Activated T-cell treated with anti-CD3 and anti-CD28 coated beads, Interleukin-2, amount 50 U/mL, for 48 hours (primary cell): ENCODE measurements at places on chromosomes 5 and 9.

GRCh38 chr5:135019314-135019713, 14.7 kb downstream of the PITX1 start:
- no peak for DNase-seq

GRCh38 chr5:78162253-78162862, 132.1 kb downstream of the AP3B1 start:
- DNase-seq, result no peak

DNA sequence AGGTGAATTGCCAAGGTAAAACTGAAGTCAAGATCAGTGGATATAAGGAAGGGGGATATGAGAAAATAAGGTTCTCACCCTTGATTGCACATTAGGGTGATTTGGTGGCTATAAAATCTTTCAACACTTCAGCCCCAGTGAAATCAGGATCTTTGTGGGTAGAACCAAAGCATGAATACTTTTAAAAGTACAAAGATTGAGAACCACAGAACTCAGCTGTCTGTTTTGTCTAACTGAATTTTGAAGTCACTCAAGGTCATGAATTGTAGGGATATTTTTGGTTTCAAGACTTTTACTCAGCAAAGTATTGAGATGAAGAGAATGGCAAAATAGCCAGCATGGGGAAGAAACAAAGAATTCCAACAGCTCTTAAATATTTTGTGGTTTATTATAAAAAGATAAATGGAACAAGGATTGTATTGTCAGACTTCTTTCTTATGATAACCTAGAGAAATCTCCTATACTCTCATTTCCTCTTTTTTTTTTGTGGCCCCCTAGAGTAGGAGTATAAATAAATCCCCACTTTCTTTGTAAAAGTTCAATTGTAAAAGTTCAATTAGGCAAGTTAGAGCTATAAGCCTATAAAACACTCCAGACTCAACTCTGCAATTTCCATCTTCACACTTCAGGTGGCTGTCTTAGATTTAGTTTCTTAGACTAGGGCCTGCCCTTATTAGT, 272.9 kb downstream of the PDE4D start:
- no peak for DNase-seq

GRCh38 chr9:77595426-77596095, 52.6 kb downstream of the GNA14 start:
- no peak for DNase-seq

DNA sequence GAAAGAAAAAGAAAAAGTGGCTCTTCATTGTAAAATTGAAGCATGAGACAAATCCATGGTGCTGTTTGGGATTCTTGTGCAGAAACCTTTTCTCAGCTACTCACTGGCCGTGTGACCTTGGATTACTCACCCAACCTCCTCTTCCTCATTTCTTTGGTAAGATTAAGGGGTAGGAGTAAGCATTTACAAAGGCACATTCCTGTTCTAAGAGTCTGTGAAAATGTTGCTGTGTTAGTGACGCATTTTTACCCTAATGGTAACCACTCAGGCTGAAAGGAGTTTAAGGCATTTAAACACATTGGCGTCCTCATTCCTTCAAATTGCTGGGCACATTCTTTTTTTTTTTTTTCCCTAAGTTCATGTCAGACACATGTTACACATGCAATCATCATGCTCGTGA, 4.3 kb downstream of the RAI14 start:
- DNase-seq, result no peak

GRCh38 chr5:17929171-17929570, 294.9 kb downstream of the TAF11L14 start:
- DNase-seq, result no peak

GRCh38 chr9:135353935-135354334, 125.6 kb upstream of the PPP1R26 start:
- no peak for DNase-seq

- DNase-seq, result no peak
Measured at GRCh38 chr5:167442922-167443321, 848.5 kb upstream of the WWC1 start.

- DNase-seq, result no peak
Measured at GRCh38 chr5:85096421-85096820, 711.7 kb upstream of the EDIL3 start.

- DNase-seq, result no peak
Measured at GRCh38 chr9:2466703-2467102, 154.9 kb upstream of the VLDLR start.

DNA sequence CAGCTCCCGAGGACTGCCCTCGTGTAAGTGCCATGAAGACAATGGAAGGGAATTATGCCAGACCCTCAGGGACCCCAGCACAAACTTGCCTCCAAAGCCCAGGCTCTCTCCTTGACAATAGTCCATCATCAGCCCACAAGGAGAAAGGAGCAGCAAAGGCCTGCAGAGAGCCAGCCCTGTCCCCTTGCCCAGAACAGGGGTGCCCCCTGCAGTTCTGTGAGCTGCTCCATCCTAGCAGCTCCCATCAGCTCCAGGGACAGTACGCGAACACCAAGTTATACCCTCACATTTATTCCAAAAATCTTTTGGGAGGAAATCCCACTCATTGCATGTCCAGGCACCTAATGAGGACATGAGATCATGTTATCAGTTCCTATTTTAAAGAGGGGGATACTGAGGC, 11.1 kb downstream of the BARX1 start:
- DNase-seq, result no peak

DNA sequence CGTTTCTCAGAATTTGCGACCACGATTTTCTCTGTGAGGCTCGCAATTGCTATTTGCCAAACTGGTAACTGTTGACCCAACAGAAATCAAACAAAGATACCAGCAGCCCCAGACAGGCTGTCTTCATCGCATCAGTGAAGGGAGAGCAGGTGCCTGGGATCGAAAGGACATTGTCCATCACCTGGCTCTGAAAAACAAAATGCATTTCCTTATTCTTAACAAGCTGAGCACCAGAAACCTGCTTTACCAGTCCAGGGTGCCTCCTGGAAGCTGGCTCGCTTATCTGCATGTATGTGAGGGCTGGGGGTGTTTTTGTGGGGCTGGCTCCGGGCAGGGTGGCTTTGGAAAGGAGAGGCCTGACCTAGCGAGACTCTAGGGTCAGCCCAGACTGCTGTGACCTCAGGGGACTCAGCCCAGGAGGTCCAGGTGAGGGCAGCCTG, 24.7 kb downstream of the WWC1 start:
- no peak for DNase-seq

GRCh38 chr9:26735160-26735559, 157.4 kb downstream of the CAAP1 start:
- no peak for DNase-seq

- DNase-seq, result no peak
Measured at GRCh38 chr9:34501889-34502425, 20.8 kb downstream of the ENHO start.

DNA sequence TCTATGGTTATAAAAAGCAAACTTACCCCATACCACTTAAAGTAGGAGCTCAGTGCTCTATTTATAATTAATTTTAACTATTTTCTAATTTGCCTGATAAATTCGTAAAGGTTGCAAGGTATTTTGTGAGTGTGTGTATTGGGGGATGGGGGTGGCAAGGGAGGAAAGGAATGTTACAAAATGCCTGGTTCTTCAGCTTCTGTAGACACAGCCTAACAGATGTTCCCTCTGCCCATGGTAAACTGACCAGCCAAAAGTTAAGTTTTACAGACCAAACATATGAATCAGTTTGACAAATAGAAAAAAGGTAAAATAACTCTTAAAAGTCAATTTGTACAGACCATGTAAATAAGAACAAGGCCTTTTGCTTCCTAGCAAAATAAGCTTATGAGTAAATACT, 232.6 kb downstream of the KIAA0825 start:
- DNase-seq, result no peak

GRCh38 chr5:112554101-112554977, 135.3 kb upstream of the EPB41L4A start:
- DNase-seq, result no peak

DNA sequence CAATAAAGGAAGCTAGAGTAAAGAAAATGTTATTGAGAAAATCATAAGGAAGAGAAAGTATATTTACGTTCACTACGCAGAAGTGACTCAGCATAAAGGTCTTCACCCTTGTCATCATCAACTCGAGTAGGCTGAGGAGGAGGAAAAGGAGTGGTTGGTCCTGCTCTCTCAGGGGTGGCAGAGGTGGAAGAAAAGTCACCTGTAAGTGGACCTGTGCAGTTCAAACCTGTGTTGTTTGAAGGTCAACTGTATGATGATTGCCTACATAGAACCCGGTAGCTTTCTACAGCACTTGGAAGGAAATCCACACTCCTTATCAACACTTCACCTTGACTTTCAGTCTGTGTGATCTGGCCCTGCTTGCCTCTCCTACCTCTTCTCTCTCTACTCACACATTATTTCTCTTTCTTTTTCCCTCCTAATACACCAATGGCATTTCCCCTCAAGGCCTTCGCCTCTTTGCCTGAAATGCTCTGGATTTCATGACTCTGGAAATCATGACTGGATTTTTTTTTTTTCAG, 109.3 kb upstream of the CPEB4 start:
- no peak for DNase-seq
